ENCODE measurements at places on chromosomes 6 and 20.

GRCh38 chr6:40626886-40627285, 39.7 kb upstream of the LRFN2 start:
- no peak for DNase-seq

GRCh38 chr6:699319-699718, 6.4 kb upstream of the EXOC2 start:
- DNase-seq: no peak

DNA sequence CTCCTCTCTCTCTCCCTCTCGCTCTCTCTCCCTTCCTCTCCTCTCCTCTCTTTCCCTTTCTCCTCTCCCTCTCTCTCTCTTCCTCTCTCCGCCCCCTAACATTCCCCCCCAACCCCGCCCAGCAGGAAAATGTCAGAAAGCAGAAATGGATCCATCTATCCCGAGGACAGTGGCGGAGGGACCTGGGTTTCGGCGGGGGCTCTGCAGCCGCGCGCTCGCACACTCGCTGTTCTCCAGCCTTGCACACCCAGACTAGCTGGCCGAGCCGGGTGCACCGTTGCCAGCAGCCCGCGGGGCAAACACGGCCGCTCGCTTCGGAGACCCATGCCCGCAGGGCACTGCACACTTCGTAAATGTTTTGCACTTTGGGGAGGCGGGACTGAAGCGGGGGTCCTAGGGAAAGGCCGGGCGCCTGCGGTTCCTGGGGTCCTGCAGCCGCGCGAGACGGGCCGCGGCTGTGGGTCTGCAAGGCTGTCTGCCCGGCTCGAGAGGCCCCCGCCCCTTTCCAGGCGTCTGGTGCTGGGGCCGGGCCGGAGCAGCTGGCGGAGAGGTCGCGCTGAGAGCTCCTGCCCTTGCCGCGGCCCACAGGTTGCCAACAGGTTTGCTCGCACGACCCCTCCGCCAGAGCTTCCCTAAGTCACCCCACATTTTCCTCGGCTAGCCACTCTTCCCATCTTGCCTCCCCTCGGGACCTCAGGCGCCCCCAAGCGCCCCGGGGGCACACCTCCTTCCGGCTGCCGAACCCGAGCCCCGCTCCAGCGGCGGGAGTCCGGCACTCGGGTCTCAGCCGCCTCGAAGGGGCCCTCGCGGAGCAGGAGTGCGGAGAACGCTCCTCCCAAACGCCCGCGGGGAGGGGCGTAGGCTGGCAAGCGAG, 818 bp upstream of the MDGA1 start:
- no peak for DNase-seq

- DNase-seq: no peak
These were observed 25.8 kb downstream of the BHLHE23 start for GRCh38 chr20:62980970-62981369.

DNA sequence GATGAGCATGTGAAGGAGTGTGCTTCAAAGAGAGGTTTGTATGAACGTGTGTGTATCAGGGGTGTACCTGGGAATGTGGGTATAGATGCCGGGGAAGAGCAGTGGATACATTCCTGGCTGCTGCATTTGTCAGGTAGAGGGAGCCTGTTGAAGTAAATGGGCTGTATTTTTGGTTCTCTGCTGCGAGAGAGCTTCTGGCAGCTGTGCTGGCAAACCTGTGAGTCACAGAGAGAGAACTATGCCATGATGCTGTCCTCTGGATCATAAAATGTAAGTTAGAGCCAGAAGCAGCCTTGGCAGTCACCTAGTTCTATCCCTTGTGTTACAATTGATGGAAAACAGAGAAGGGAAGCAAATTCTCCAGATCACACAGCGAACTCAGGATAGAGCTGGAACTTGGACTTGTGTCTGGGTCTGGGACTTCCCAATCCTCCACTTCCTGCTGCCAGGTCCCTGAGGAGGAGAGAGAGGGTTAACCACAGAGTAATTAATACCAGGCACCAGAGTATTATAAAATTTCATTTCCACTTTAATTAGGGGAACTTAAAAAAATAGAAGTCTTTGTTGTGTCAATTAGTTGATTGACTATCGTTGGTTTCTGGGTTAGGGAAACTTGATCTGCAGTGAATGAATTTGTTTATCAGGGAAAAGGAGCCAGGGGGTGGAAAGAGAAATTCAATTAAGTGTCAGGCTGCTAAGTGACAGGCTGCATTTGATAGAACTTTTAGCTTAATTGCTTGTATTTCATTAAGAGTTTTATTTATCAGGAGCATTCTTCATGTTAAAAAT, 41.1 kb upstream of the GTSF1L start:
- no peak for DNase-seq

DNA sequence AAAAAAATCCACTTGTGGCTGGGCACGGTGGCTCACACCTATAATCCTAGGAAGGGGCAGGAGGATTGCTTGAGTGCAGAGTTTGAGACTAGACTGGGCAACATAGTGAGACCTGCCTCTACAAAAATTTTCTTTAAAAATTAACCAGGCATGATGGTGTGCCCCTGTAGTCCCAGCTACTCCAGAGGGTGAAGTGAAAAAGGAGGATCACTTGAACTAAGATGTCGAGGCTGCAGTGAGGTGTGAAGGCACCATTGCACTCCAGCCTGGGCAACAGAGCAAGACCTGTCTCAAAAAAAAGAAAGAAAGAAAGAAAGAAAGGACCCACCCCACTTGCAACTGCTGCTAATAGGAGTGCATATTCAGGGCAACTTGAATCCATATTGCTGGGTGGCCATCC, 13.7 kb upstream of the SNX3 start:
- DNase-seq: no peak

DNA sequence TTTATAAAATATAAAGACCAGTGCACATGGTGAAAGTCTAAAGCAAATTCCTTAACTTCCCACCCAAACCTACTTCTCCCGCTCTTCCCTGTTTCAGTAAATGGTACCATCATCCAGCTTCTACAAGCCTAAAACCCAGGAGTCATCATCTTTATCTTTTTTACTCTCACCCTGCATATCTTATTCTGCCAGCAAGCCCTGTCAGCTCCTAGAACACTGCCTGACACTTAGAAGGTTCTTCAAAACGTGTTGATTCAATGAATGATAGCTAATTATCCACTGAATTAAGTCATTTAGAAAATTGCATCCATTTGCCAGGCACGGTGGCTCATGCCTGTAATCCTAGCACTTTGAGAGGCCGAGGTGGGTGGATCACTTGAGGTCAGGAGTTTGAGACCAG, 185.7 kb downstream of the TFAP2B start:
- no peak for DNase-seq

DNA sequence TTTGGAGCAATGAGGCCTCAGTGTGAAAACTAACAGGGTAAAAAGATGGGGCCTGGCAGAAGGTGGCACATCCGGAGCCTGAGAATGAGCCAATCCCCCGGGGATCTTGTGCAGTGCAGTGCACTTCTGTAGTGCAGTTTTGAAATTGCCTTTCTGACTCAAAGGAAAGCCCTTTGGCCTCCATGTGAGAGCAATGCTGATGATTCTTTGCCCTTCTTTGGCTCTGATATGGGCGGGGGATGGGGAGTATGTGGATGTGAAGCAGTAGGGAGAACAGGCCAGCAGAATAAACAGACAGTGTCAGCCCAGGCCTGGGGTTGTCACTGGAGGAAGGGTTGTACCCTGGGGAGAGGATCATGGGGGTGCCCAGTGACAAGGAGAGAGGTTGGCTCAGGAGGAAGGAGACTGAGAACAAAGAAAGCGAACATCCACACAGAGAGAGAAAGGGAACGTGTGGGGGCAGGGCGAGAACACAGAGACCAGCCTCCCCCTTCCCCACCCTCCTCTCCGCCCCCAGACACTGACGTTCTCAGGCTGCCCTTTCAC, 351.2 kb downstream of the CDC5L start:
- DNase-seq: no peak

GRCh38 chr20:6426287-6426891, 303.6 kb upstream of the FERMT1 start:
- no peak for DNase-seq

DNA sequence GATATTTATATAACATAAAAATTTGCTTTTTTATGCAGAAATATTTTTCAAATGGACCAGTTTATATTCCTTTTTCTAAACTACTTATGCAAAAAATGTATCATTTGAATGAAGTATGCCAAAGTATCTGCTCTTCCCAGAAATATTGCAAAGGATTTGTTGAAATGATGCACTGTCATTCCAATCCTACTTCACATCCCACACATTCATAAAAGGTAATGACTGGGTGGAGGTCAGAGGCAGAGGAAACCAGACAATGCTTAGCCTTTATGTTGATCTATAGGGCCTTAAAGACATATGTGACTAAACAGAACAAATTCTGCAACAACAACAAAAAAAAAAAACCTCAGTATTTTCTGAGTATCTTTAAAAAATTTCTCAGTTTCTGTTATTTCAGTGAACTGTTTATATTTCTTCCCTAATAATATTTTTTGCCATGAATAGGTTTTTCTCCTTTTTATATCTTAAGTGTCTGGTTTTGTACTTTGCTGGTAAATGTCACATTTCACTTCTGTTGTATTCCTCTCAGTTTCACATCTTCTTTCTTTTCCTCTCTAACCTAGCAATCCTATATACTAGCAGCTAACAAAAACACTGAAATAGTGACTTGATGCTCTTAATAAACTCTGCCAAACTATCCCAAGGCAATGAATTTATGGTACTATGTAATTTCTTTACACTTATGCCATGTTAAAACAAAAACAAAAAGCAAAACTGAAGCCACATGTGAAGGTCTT, 374.1 kb downstream of the BCKDHB start:
- DNase-seq: no peak

- no peak for DNase-seq
These were observed 24.0 kb upstream of the GTSF1L start for GRCh38 chr20:43750774-43751166.

DNA sequence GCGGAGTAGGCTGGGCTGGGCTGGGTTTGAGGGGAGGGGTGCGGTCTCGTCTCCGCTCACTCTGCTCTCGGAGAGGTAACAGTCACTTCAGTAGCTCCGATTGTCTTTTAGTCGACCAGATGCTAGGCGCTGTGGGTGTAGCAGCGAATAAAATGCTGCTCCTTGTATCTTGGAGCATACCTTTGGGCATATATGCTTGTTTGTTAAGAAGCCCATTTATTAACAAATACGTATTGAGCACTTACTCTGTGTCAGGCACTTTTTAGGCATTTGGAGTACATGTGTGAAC, 545 bp downstream of the ACTR5 start:
- no peak for DNase-seq

GRCh38 chr20:29740951-29741593, 1516.4 kb upstream of the DEFB115 start:
- no peak for DNase-seq

DNA sequence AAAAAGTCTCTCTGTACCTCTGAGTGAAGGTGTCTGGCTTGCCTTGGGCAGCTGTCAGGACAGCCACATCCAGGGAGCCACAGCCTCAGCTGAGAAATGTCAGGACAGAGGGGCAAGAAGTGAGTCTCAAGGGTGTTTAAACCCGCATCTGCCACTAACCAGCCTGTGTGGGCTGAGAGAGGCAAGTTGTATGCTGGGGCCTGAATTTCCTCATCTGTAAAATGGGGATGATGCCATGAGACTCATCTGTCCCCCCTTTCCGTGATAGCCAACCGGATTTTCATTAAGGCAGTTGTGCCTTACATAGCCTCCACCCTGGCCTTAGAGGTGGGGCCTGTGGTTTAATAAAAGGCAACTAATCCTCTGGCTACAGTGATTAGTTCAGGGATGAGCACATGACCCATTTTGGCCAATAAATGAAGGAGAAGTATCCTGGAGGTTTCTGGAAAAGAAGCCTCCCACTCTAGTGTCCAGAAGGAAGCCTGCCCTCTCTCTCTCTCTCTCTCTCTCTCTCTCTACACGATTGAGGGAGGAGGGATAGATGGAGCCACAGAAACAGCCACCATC, 79.3 kb downstream of the BMP7 start:
- no peak for DNase-seq

- no peak for DNase-seq
These were observed 7.8 kb upstream of the MAS1L start for GRCh38 chr6:29495571-29495970.

DNA sequence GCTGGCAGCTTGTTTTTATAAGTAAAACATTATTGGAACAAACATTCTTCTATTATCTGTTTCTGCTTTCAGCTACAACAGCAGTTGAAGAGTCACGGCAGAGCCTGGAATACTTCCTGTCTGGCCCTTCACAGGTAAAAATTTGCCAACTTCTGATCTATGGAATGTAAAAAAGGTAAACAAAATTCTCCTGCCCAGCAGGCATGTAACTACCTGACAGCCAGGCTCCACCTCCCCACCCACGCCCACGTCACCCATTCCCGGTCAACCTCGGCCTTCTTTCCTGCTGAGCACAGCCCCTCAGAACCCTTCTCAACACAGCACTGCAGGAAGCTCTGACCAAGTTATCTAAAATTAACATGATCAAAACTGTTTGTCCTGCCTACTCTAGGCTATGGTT, 166.0 kb downstream of the DLL1 start:
- no peak for DNase-seq

- no peak for DNase-seq
These were observed 102.1 kb downstream of the UST start for GRCh38 chr6:148848915-148849314.

- DNase-seq: no peak
These were observed 60.4 kb downstream of the HAO1 start for GRCh38 chr20:7879883-7880282.

DNA sequence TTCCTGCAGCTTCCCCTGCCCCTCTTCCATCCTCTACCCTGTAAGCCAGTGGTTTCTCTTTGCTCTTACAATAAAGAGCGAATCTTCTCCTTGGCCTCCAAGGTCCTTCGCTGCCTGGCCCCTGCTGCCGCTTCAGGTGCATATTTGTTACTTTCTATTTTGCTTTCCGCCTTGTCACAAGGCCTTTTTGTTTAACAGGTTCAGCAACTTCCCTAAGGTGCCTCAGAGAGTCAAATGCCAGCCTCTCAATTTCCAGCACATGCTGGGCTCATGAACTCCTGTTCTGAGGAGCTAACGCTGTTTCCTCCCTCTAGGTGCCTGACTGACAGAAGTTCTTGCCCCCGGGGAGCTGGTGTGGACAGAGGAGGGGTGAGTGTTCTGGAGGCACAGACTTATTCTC, 42.4 kb upstream of the EPB41L1 start:
- DNase-seq: no peak

GRCh38 chr6:28764761-28765282, 159.0 kb downstream of the TRIM27 start:
- DNase-seq: no peak

DNA sequence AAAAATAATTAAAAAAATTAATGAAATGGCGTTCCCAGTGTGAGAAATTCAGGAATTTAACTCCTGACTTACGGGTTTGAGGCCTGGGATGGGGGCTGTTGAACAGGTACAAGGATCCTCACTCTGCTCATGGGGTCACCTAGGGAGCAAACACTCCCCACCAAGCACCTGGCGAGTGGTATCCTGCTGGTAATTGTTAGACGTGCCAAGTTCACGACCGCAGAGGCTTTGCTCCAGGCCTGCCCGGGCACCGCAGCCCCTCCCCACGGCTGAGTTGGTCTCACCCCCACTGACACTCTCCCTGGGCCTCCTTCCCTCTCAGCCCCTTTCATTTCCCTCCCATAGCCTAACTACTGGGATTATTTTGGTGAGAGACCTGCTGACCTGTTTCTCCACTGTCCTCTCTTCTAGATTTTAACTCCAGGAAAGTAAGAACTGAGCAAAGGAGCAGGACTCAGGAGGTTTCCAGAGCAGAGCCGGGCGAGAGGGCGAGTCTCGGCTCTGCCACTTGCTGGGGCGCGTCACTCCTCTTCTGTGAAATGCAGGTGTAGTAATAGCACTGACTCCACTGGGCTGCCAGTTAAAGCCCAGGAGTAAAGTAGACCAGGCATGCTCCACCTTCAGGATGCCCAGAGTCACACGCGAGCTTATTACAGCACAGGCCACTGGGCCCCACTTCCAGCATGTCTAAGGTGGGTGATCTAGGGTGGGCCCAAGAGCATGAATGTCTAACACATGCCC, 22.8 kb downstream of the BMP7 start:
- no peak for DNase-seq

GRCh38 chr6:53691667-53692133, 26.1 kb upstream of the KLHL31 start:
- no peak for DNase-seq
